Common myeloid progenitor, CD34-positive (primary cell): ENCODE measurements at places on chromosomes 12 and 14.

DNA sequence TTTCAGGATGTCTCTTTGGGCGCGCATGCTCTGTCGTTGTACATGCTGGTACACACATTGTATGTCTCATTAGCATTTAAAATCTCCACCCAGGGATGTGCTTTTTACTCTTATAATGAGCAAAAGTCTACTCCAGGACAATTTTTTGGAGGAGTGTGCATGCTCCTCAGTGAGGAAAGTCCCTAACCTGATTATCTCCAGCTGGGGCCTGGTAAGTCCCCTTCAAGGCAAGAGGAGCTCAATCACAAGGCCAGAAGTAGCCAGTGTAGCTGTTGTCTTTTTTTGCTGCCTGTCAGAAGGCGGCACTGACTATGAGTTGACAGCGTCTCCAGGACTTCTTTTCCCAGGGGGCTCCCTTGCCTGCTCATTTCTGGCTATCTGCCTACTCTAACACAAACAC, 218.3 kb upstream of the CNTN1 start:
- no peak for DNase-seq

DNA sequence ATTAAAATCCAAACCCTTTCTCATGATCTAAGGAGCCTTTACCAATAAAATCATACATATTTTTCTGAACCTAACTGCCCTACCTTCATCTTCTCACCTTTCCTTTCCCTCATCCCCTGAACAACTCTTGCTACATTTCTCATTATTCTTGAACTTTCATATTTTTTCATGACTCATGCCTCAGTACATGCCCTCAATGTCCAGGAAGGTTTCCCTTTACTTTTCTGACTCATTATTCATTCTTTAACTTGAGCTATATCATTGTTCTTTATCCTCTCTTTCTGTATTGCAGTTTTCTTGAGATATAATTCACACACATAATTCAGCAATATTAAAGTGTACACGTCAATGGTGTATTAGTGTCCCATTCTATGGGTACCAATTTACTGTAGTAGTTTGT, 231.0 kb downstream of the ALG10B start:
- no peak for DNase-seq

DNA sequence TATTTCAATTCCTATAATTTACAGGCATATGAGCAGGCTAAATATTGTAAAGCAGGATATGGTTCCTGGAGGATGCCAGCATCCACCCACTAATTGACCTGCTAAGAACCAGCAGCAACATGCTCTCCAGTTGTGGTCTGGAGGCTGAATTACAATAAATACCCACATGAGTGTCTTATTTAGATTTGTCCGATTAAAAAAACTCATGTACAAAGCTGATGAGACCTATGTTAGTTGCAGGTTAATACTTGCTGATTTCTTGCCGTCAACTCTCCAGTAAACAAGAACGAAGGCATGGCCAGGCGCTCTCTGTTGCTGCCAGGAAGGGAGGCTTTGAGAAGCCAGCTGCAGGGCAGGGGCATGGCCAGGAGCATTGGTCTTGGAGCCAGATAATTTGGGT, 169.3 kb upstream of the PRICKLE1 start:
- no peak for DNase-seq

GRCh38 chr12:117857632-117858612, 110.9 kb downstream of the KSR2 start:
- peak; percentile 34 for DNase-seq

- DNase-seq, result no peak
Measured at GRCh38 chr14:73740618-73741326, 26.6 kb upstream of the PNMA1 start.

GRCh38 chr14:91918186-91918883, 29.2 kb downstream of the FBLN5 start:
- DNase-seq, result no peak

- DNase-seq, result no peak
Measured at GRCh38 chr14:49051328-49052060, 534.7 kb downstream of the RPS29 start.

- DNase-seq, result peak; percentile 58
Measured at GRCh38 chr12:42143452-42144157, 1.1 kb downstream of the GXYLT1 start.

DNA sequence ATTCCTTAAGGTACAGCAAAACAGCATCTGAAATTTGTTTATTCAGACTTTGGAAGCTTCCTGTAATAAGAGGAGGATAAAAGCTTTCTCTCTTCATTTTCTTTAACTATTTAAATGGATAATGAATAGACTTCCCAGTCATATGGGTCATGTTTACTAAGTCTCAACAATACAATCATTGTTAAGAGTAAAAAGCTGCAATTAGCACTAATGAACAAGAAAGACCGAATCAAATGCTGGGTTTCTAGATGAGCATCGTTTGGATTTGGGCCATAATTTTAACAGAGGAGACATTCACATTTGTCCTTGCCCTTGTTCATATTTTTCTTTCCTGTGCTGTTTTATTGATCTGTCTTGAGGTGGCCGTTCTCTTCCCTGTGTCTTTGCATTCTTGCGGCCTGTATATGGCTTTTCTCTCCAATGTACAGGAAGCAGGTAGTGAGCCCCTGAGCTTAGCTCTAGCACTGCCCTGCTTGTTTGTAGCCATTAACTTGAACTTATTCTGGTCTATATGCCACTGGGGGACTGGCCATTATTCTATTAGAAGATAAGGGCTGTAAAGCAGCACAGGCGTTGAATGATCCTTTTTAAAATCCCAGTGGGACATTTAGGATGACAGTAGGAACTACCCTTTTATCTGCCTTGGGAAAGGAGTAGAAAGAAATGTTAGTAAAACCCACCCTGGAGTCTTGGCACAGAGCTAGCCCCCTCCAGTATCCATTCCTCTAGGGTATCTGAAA, 34.6 kb downstream of the ABHD12B start:
- DNase-seq, result no peak

DNA sequence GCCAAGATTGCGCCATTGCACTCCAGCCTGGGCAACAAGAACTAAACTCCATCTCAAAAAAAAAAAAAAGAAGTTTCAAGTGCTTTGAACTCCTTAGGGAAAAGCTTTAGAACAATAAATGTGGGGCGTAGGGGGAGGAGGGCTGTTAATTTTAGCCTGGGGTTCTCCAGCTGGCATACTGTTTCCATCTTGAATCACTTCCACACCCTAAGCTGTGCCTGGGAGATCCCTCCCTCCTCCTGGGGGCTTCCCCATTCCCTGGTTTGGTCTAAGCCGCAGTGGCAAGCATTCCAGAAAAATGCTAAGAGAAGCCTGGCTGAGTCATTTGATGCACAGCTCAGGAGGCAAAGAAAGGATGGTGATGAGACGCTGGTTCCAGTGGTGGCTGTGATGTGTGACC, 2.3 kb upstream of the ZNF384 start:
- DNase-seq, result no peak

DNA sequence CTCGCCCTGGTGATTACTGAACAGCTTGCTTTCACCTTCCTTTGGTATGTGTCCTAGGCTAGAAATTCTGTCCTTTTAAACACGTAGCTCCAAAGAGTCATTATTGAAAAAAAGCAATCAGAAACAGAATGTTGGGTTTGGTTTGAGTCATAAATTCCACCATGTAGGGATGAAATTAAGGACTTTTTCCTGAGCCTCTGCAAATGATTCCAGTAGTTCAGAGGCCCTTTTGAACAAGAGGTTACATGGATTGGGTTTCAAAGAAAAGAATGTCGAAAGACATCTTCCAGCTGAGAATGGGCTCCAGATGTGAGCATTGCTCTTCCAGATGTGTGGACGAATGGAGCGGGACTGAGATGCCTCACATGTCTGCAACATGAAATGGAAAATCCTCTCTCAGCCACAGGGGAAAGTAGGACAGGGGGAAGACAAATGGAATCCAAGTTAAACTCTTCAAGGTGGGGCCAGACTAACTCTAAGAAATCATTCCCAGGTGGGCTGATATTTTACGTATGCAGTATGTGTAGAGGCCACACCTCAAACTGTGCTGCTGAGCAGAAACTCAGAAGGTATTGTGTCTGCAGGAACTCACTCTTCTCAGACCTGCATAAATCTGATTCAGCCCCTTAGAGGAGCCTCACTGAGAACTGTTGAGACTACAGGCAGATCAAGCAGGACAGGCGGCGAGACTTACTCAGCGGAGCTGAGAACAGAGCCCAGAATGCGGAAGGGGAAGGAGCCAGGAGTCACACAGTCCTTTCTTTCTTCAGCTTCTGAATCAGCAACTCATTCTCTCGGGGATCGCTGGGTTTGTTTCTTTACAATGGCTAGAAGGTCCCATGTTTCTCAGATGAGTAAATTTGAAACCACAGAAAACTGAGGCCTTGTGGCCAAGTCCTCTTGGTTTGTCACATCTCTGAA, 23.3 kb upstream of the EMP1 start:
- DNase-seq, result peak; percentile 81

GRCh38 chr14:105488781-105489541, 2.1 kb upstream of the TEDC1 start:
- DNase-seq, result no peak

GRCh38 chr12:113647048-113647447, 175.4 kb upstream of the LHX5 start:
- no peak for DNase-seq

DNA sequence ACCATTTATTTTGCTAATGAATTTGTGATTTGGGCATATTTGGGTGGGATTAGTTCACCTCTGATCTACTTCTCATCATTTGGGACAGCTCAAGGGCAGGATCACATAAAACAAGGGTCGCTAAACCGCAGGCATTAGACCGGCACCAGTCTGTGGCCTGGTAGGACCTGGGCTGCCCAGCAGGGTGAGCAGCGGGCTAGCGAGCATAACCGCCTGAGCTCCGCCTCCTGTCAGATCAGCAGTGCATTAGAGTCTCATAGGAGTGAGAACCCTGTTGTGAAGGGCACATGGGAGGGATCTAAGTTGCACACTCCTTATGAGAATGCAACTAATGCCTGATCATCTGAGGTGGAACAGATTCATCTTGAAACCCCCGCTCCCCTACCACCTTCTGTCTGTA, 785.3 kb downstream of the TRHDE start:
- no peak for DNase-seq

GRCh38 chr14:71416392-71416791, 509.1 kb downstream of the PCNX1 start:
- no peak for DNase-seq

GRCh38 chr14:68248481-68249255, 429.1 kb downstream of the RAD51B start:
- DNase-seq, result peak; percentile 85

DNA sequence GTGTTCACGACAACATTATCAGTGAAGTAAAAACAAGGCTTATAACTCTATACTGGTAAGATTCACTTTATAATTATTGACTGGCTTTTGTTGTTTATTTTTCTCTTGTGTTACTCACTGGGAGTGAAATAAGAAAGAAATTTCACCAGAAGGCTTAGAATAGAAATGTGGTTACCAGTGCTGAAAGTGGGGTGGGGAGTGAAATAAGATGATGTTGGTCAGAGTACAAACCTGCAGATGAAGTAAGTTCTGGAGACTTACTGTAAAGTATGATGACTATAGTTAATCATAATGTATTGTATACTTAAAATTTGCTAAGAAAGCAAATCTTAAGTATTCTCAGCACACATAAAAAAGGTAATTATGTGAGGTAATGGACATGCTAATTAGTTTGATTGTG, 198.4 kb downstream of the KLHL28 start:
- DNase-seq, result no peak

- no peak for DNase-seq
Measured at GRCh38 chr12:132161036-132161781, 17.0 kb downstream of the NOC4L start.

DNA sequence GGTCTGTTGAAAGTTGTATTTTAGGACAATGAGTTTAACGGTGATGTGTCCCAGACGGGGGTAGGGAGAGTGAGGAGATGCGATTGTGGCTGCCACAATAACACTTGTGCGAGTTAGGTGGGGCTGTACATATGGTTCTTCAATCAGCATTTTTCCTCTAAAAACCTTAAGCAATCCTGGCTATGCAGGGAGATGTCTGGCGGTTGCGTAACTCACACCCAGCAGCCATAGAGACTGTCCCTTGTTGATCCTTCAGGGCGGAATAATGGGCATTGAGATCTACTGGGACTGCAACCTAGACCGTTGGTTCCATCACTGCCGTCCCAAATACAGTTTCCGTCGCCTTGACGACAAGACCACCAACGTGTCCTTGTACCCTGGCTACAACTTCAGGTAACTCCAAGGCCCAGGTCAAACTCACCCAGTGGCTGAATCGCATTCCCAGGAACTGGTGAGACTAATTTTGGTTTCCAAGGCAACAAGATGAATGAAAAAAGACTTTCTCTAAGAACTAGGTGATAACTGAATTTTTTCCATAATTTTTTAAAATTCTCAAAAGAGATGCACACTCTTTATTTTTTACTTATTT, 34.6 kb downstream of the P2RX7 start:
- DNase-seq, result no peak

GRCh38 chr12:50185970-50186663, 18.9 kb upstream of the CERS5 start:
- DNase-seq, result peak; percentile 21

DNA sequence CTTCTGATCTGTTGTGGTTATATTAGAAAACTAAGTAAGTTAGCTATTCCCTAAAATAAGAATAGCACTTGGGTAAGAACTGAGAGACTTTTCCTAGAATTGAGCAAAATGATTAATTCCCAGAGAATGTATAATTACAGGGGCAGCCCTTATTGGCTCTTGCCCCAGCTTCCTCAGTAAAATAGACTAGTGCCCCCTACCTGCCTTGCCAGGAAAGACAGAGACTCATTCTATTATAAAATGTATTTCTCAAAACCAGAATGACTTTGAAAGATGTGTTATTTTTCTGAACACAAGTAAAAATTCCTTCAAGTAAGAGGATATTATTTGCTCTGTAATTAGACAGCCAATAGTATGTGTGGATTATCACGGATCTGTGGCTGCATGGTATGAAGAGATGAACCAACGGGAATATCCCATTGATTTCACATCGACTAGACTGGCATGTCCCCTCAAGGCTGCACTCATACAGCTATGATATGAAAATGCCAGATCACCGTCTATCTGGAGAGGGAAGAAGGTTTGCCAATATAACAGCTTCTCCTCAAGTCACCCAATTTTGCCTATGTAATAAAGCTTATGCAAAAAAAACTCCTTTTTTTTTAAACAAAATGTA, 7.4 kb upstream of the GLRX5 start:
- peak; percentile 65 for DNase-seq

- DNase-seq, result no peak
Measured at GRCh38 chr14:75910048-75910447, 71.7 kb downstream of the TGFB3 start.

GRCh38 chr14:73785834-73786635, 65.6 kb upstream of the PTGR2 start:
- peak; percentile 93 for DNase-seq

DNA sequence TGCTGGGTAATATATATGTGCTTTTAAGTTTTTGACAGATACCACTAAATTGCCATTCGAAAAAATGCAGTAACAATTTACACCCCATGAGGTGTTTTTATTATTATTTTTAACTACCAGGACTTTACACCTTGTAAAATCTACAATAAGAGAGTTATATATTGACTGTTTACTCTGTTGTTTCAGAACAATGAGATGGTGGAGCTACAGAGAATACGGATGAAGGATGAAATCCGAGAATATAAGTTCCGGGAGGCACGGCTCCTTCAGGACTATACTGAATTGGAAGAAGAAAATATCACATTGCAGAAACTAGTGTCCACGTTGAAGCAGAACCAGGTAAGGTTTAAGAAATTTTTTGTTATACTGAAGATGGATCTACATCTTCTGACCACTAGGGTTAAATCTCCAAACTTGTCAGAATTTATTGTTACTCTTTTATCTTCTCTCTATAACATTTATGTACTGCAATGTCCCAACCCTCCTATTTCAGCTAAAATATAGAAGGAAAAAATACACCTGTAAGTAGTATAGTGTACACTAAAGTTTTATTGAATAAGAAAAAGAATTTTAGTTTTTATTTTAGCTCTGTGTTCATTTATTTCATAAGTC, 105.4 kb upstream of the FGD4 start:
- DNase-seq, result no peak
